ENCODE measurements at places on chromosomes 5 and 9.
A peak's percentile ranks its signal among the peaks of the same experiment; 100 is the strongest.

DNA sequence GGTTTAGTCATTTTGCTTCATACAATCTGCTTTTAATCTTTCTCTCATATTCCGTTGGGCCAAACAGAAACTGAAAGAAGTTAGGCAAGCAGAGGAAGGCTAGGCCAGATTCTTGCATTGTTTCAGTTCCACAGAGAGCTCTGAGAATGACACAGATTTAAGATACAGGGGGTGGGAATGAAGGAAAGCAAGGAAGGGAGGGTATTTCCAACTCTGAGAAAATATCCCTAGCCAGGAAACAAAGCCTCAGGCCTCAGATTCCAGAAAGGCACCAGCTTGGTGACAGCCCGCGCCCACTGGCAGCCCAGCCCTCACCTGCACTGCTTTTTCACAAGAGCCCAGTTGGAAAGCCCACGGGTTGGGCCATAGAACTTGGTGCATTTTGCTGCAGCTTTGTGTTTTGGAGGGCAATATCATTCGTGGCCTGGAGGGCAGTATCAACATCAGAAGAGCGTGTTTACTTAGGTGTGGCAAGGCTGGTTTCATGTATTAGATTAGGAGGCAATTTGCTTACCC, 63.5 kb downstream of the ENC1 start:
- no peak for DNase-seq

DNA sequence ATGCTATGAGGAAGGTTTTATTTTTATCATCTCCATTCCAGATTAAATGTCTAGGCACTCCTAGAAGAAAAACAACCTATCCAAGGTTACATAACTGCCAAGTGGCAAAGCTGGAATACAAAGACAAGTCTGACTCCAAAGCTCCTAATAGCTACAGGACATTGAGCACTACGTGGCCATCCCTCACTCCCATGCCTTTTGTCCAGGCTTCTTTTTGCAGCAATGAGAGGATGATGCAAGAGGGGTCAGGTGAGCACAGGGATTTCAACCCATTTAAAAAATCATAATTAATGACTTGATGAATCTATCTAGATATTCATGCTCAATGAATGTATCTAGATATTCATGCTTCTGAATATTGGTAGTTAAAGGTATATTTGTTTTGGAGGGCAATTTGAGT, 117.0 kb downstream of the KIAA0825 start:
- DNase-seq = no peak

- DNase-seq = peak; percentile 87
These were observed 13.0 kb upstream of the ABLIM3 start for GRCh38 chr5:149128023-149128875.

GRCh38 chr9:127634021-127634420, 21.9 kb downstream of the STXBP1 start:
- DNase-seq = no peak

DNA sequence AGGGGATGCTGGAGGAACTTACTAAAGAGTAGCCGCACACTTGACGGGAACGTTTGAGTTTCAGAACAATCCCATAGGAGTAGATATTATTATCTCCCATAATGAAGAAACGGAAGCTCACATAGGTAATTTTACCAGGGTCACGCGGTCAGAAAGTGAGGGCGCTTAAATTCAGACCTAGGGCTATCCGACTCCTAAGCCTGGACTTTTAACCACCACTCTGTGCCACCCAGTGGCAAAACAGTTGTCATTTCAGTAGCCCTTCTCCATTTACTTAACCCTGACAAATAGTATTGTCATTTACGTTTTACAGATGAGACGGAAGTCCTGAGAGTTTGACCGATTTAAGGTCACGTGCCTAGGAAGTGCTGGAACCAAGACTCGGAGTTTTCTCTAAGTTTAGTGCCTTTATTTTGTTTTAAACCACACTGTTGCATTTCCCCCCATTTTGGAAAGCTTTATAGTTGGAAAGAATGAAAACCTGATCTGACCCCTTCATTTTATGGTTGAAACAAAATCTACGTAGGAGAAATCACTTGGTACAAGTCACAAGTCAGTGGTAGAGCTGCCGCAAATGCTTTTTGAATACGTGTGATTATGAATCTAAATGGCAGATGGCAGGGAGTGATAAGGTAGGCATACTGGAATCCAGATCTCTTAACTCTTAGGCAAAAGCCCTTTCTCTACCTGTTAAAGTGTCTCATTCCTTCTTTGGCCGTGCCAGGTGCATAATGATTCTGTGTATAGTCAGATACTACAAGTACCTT, 650 bp downstream of the MRRF start:
- DNase-seq = peak; percentile 37

DNA sequence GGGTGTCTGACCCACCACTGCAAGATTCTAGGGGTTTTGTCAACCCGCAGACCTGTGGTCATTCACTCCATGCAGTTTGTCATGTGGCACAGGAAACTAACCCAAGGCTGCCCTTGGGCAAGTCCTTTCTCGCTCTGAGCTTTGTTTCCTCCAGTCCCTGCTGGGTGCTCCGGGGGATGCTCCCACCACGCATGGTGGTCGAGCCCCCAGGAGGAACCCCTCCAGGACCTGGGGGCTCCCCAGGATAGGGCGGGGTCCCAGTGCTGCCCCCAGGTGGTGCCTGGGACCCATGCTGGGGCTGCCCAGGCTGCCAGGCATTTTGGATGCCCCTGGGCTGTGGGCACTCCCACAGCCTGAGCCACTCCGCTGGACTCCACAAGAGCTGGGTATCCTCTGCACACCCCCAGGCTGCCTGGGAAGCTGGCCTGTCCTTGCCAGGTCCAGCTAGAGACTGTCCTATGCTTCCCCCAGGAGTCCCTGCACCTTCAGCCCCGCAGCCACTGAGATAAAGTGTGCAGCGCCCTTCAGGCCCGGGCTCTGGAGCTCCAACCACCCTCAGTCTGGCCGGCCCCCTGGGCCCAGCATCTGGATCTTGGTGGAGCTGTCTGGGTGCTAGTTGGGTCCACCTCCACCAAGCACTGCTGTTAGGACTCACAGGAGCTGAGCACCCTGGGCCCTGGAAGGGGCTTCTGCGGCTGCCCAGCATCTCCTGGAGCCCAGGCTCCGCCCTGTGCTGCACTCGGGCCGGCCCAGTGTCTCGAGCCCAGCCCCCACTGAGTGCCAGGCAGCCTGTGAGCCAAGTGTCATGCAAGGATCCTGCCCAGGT, 104.3 kb downstream of the PHF2 start:
- no peak for DNase-seq
